Activated T-helper 2 cell treated with anti-CD3 and anti-CD28 coated beads, Interferon-gamma antibody, Interleukin-2, Interleukin-4, amounts not matched to agents 10 μg/mL and 5 μg/mL and 100 μg/mL, durations not matched to agents 14 hours and 24 hours and 36 hours (primary cell): ENCODE measurements at places on chromosomes 4 and X. TPM values are rescaled to one million over a fixed set of nuclear protein-coding genes. Genes with fewer than 3 reads are reported as not detected.

DNA sequence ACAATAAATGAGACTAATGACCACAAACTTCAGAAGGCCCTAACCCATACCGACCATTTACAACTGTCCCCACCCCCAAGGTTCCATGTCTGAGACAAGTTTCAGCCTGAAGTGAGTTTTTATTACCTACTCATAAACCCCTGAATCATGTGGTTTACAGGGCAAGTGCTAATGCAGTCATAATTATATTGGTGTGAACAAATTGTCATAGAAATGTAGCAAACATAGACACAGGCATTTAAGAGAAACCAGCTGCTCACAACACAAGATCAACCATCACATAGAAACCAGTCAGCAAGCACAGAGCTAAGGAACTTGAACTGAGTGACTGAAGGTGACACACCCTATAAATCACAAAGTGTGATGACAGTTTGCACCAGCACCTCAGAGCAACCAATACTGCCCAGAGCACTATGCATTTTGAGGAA, 173.8 kb upstream of the MID1 start:
- H3K4me3 ChIP-seq, result no peak overlapping the region
- no peaks in the 10 kb centered on the region for H3K27me3 ChIP-seq
- no peaks in the 10 kb centered on the region for H3K36me3 ChIP-seq
- no peaks in the 10 kb centered on the region for H3K4me1 ChIP-seq
- H3K27ac ChIP-seq, result no peak overlapping the region

GRCh38 chr4:85860066-85860740, 385.3 kb downstream of the ARHGAP24 start:
- H3K4me3 ChIP-seq, result no peak overlapping the region
- H3K36me3 ChIP-seq, result no peaks in the 10 kb centered on the region
- DNase-seq, result no peak
- no peak overlapping the region for H3K27ac ChIP-seq

DNA sequence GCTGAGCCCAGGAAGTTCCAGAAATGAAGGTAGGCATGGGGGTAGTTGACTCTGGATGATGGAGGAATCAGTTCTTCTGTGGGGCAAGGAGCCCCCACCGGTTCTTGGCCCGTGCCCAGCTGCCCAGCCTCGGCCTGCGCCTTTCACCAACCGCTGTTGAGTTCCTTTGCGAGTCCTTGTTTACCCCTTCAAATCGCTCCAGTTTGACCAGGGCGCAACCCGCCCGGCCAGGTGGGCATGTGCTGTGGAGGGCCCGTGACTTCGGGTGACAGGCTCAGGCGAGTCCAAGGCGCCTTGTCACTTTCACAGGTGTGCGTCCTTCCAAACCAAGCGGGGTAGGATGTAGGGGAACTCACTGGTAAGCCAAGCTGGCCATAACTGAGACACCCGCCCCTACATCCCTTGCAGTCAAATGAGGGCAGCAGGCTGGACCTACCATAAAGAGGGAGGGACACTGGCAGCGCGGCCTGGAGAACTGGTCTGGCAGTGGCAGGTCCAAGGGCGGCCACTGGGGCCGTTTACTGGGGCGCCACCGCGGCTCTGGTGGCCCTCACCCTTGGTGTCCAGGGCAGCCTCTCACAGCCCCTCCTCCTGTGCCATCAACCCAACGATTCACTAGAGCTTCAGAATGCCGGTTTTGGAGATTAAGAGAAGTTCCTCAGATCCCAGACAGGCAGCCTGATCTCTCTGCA, 160.3 kb upstream of the ZIC3 start:
- H3K36me3 ChIP-seq, result no peaks in the 10 kb centered on the region
- no peak overlapping the region for H3K4me3 ChIP-seq
- no peak for DNase-seq
- H3K27me3 ChIP-seq, result no peaks in the 10 kb centered on the region
- no peaks in the 10 kb centered on the region for H3K4me1 ChIP-seq
- H3K27ac ChIP-seq, result no peak overlapping the region

EREG gene
- total RNA-seq, result not detected in 2 replicates

FAAH2 gene
- 2.7 and 2.9 TPM in 2 replicates for total RNA-seq

- H3K4me3 ChIP-seq, result no peak overlapping the region
- H3K27me3 ChIP-seq, result peaks cover 2% of the 10 kb centered on the region
- H3K4me1 ChIP-seq, result no peaks in the 10 kb centered on the region
- H3K36me3 ChIP-seq, result no peaks in the 10 kb centered on the region
- no peak for DNase-seq
- no peak overlapping the region for H3K27ac ChIP-seq
Measured at GRCh38 chr4:155077452-155078229, 130.8 kb upstream of the NPY2R start.

DNA sequence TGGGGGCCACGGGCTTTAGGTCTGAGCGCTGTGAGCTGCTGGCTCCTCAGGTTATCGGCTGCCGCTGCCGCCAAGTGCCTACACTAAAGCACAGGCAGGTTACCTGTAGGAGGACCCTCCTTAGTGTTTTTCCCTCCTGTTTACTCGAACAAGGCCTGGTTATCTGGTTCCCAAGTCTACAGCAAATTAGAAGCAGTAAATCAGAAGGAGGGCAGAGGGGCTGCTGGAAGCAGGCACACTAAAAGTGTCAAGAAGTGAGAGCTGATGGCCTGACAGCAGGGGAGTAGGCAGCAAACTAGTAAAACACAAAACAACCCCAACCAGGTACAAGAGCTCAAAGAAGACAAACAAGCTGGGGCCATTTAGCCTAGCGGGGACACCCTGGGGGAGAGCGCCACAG, 125.0 kb upstream of the PJA1 start:
- no peak overlapping the region for H3K27ac ChIP-seq
- no peaks in the 10 kb centered on the region for H3K4me1 ChIP-seq
- no peaks in the 10 kb centered on the region for H3K27me3 ChIP-seq
- no peak overlapping the region for H3K4me3 ChIP-seq

AGTR2 gene
- not detected in 2 replicates for total RNA-seq

GRCh38 chrX:112678831-112679230, 907 bp downstream of the LHFPL1 start:
- no peaks in the 10 kb centered on the region for H3K27me3 ChIP-seq
- H3K36me3 ChIP-seq, result no peaks in the 10 kb centered on the region

DNA sequence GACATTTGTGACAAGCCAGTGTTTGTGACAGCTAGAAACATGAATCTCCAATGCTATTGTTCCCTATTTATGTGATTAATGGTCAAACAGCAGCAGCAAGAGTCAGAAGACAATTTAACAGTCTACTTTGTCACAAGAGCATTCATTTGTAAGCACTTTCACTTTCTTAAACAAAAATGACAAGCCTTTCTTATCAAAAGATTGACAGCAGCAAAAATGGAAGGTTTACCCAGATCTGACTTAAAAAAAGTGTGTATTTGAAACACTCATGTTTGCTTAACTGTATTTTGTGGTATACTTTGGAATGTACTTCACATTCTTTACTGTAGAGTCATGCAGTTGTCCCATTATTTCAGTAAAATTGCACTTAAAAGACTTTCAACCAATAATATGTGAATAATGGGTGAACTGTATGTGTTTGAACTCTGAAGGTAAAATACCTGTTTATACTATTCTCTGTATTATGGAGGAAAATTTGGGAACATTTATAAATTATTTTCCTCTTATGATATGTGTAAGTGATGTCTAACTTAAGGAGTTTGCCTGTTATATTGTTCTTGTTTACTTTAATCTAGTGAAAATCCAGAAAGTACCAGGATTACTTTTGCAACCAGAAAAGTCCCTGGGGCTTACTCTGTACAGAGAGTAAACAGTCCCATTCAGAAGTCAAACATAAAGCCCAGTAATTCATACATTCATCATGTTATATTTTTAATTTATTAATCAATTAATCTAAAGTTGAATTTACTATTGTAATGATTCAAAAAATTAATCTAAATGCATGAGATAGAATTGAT, 314.9 kb upstream of the TRAM1L1 start:
- H3K27ac ChIP-seq, result no peak overlapping the region
- no peaks in the 10 kb centered on the region for H3K4me1 ChIP-seq
- H3K4me3 ChIP-seq, result no peak overlapping the region
- H3K27me3 ChIP-seq, result no peaks in the 10 kb centered on the region

- peaks cover 75% of the 10 kb centered on the region for H3K36me3 ChIP-seq
- H3K4me1 ChIP-seq, result peaks cover 58% of the 10 kb centered on the region
- H3K27ac ChIP-seq, result peak overlapping the region; percentile 67
- peak overlapping the region; percentile 4 for H3K4me3 ChIP-seq
- no peaks in the 10 kb centered on the region for H3K27me3 ChIP-seq
Measured at GRCh38 chr4:7828011-7828720, 111.5 kb downstream of the AFAP1 start.
